ENCODE measurements at places on chromosomes 16 and 17.

DNA sequence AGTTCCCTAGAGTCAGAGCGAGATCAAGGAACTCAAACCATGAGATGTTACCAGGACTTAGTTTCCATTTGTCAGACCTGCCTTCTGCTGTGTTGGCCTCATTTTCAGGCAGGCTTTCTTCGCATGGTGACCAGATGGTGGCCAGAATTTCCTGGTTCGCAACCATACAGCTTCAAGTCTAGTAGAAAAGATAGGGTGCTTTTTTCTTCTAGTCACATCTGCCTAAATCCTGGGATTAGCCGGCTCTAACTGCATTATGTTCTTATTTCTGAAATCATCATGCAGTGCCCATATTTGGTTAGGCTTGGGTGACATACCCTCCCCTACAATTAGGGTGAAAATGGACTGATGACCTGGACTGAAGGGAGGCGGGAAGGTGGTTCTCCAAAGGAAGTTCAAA, 131.5 kb downstream of the SHISA9 start:
- DNase-seq: no peak

DNA sequence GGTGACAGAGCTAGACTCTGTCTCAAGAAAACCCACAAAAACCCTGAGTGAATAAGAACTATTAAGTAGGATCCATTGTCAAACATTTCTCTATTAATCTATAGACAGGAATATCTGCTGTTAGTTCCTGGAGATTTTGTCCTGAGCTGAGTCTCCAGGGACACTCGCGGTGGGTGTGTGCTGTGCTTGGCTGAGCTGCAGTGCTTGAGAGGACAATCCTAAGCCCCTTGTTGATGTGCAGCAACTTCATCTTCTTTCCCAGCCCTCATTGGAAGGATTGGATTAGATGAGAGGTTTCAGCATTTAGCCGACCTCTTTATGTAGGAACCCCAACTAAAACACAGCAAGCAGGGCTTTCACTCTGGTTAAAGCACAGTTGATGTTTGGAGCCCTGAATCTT, 33.3 kb downstream of the NDEL1 start:
- no peak for DNase-seq

- peak; percentile 88 for DNase-seq
These were observed at the start of gene NDUFB10 for GRCh38 chr16:1959269-1960039. NDUFB10 (plus strand) TSS chr16:1959538; CDS start chr16:1959625, 87 bp downstream.

DNA sequence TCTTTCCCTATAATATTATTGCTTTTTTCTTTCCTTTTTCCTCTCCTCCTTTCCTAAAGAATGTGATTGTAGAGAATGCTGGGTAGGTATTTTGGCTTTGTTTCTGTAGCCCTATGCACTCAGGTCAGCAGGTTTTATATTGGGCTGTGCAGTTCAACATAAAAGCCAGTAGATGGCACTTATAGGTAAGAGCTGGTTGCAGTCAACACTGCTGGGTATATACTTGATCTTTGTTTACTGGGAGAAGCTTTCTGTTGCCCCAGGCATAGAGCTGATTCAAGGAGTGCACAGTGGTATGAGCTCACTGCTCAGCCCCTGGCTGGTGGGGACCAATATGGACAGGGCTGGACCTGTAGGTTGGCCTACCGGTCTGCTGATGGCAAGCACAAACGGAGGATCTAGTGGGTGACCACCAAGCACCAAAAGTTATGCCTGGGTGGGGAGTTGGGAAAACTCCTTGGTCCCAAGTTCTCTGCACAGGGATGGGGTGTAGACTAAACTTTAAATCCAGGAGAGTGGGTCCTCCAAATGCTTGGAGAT, 378.9 kb downstream of the PMP22 start:
- no peak for DNase-seq

GRCh38 chr16:17277981-17278381, 192.8 kb downstream of the XYLT1 start:
- no peak for DNase-seq

DNA sequence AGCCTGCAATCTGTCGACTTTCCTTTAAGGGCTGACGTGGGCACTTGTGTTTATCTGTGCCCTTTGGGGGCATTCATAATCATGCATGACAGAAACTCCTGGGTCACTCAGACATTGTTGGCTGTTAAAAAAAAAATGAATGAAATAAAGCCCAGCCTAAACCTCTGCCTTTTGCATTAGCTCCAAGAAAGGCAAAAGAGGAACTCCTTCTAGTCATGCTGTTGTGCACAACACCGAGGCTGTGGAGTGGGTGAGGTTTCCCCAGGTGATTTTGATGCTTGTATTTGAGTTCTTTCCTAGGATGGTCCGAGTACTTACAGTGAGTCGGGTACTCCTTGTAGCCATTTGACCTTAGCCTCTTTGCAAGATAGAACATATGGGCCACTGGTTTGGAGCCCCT, 49.6 kb upstream of the IRX6 start:
- DNase-seq: no peak

- no peak for DNase-seq
These were observed 267.8 kb downstream of the PMP22 start for GRCh38 chr17:14997290-14997689.

GRCh38 chr16:27156579-27156978, 46.7 kb upstream of the KDM8 start:
- DNase-seq: no peak

GRCh38 chr16:79662669-79663313, 62.3 kb upstream of the MAF start:
- no peak for DNase-seq

DNA sequence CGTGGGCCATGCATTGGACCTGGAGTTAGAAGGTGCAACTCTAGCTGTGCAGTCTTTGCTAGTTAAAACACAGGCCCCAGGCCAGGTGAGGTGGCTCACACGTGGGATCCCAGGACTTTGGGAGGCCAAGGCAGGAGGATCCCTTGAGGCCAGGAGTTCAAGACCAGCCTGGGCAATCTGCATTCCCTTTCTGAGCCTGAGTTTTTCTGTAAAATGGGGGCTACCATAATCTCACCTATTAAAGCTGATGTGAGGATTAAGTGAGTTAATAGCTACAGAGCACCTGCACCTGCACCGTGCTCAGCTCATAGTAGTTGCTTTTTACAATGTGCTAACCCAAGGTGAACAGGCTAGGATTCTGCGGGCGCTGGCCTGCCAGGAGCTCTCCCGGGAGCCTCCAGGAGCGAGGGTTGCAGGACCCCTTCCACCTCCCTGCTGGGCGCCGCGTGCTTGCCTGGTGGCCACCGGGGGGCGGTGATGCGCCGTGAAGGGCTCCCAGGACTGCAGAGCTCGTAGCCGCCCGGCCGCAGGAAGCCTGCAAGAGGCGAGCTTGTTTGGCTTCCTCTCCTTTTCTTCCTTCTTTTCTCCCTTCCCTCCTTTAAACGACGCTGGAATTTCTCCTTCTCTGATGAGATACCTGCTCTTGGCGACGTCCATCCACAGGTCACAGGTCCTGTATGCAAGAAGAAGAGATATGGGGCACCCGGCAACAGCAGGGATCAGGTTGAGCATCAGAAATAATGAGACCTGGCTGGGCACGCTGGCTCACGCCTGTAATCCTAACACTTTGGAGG, 51.3 kb downstream of the ZFP90 start:
- peak; percentile 20 for DNase-seq

DNA sequence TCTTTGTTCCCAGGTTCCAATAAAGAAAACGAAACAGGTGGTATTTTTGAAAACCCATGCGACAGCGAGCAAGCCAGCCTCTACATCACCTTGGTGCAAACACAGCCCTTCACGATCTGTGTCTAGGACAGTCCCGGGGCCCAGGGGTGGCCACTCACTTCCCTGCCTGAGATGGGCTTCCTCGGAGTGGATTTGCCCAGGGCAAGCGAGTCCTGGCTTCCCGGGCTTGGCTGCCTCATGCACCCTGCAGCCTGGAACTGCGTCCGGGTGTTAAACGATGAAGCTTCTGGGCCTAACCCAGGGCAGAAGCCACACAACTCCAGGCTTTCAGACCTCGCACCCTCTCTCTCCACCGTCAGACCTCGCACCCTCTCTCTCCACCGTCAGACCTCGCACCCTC, 66.0 kb downstream of the RPH3AL start:
- no peak for DNase-seq

DNA sequence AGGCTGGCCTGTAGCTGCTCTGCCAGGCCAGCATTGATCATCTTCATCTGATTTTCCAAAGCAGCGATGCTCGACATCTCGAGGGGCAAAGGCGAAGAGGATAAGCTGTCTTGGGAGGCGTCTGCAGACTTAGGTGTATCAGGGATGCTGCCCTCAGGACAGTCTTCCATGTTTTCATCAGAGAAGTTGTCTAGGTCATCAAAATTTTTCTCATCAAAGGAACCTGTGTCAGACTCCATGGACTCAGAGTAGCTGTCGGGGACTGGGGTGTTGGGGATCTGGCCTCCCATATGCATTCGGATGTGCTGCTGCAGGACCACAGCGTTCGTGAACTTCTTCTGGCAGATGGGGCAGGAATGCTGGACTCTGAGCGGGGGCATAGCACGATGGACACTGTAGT, 11.5 kb downstream of the SALL1 start:
- DNase-seq: no peak

GRCh38 chr17:80755650-80756405, 211.2 kb downstream of the RPTOR start:
- no peak for DNase-seq

GRCh38 chr16:23857881-23858269, 22.1 kb downstream of the PRKCB start:
- no peak for DNase-seq

- DNase-seq: no peak
These were observed 40.1 kb downstream of the BCL7C start for GRCh38 chr16:30853758-30854157.

DNA sequence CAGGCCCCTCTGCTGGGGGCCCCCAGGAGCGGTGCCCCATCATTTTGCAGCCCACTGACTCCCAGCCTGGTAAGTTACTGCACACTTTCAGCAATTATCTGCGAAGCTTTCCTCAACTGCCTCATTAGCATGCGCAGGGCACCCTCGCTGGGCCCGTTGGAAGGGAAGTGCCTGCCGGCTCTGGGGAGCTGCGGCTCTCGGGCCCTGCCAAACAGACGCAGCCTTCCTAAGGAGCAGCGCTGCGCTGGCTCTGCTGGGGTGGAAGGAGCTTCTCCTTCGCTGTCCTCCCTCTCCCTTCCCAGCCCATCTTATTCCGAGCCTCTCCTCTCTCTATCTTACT, 71.0 kb downstream of the RBBP6 start:
- no peak for DNase-seq

DNA sequence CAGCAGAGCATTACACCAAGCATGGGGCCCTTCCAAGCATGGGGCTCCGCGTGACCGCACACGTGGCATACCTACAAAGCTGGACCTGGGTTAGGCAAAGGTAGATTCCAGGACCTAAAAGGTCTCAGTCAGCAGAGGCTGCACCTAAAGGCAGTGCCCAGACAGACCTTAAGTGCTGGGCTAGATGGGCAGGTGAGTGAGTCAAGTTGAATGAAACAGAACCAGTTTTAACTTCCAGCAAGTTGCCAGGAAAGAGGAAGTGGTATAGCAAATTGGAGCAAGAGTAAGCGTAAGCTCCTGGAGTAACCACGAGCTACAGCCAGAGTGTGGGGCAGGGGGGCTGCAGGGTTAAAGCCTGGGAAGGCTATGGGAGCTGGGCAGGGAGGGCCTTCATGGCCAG, 49.5 kb downstream of the SRCIN1 start:
- no peak for DNase-seq

DNA sequence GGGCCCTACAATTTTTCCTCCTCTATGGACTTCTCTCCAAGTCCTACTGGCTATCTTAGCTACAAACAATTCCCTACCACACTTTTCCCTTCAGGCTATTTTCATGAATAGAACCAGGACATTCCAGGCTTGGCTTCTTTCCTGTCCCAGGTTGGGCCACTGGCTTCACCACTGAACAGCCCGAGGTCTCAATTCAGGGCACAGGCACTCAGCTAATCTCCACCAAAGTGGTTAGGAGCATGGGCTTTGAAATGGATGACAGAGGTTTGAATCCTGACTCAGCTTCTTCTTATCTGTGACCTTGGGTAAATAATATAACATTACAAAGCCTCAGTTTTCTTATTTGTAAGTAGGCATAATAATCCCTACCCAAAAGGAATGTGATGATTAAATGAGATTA, 50.9 kb upstream of the ZNF629 start:
- DNase-seq: no peak

- DNase-seq: peak; percentile 29
These were observed 39.3 kb downstream of the MYO18A start for GRCh38 chr17:29140631-29141513.

GRCh38 chr17:40646791-40647623, 611 bp downstream of the SMARCE1 start:
- no peak for DNase-seq

GRCh38 chr16:66576296-66576695, 3.0 kb upstream of the CMTM2 start:
- DNase-seq: no peak

- DNase-seq: no peak
These were observed 49.8 kb downstream of the CREBBP start for GRCh38 chr16:3830625-3831254.

DNA sequence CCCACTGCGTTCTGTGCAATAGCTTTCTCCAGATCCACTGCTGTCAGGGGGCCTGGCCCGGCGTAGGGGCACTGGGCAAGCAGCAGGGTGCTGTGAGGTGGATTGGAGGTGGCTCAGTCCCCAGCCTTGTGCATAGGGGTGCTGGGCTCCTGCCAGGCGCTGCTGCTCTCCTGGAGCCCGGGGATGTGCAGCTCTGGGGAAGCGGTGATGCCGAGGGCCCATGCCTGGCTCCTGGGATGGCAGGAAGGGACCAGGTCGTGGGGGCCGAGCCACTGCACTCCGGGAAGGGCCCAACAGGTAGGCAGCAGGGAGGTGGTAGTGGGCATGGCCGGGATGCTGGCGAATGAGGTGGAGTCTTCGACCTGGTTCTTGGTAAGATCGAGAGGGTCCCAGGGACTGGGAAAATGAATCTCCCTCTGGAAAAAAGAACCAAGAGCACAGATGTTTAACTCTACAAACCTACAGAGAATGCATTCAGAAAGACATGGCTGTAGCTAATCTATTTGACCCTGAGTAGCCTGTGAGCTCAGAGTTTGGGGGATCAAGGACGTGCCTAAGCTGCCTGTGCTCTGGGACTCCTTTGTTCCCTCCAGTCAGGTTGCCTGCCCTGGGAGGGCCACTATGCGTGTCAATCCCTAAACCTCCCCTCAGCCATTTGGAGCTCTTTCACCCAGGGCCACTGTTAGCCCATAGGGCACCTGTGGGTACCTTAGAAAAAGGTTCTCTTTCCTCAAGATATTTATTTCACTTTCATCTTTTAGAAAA, 6.6 kb upstream of the SUPT4H1 start:
- no peak for DNase-seq

- no peak for DNase-seq
These were observed 119.3 kb downstream of the CLEC16A start for GRCh38 chr16:11063448-11064201.
